ENCODE measurements at places on chromosomes 7 and 10.
A peak's percentile ranks its signal among the peaks of the same experiment; 100 is the strongest.

DNA sequence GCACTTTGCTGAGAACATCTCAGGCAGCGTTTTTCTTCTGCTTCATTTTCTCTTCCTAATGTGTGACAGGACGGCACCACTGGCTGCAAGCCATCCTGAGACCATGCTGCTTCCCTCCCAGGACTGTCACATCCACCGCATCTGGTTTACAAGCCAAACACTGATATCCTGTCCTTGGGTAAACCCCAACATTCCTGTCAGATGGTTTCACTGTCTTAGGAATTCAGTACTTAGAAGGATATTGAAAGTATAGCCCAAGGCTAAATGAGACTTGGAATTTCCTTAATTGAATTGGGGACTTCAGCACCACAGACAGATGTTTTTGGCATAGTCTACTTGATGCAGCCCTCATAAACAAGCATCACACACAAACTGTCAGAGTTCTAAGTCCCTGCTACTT, 74.2 kb upstream of the PLXNA4 start:
- DNase-seq, result no peak

DNA sequence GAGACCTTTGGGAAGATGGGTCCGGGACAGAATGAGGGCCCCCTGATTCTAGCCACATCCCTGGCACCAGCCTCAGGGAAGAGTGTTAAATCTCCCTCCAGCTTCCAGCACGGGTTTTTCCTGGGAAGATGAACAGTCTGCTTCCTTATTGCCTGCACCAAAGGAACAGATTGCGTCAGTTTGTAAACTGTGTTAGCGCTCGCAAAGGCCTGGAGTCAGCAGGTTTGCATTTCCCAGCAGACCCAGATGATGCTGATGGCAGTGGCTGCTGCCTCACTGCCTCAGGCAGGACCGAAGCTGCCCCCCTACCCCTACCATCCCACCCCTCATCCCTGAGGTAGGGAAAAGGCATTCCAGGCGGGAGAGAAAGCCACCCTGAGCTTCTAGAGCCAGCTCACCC, 34.6 kb upstream of the LRRC4 start:
- no peak for DNase-seq

- no peak for DNase-seq
Observed at GRCh38 chr7:40097728-40098127, 36.7 kb downstream of the MPLKIP start.

DNA sequence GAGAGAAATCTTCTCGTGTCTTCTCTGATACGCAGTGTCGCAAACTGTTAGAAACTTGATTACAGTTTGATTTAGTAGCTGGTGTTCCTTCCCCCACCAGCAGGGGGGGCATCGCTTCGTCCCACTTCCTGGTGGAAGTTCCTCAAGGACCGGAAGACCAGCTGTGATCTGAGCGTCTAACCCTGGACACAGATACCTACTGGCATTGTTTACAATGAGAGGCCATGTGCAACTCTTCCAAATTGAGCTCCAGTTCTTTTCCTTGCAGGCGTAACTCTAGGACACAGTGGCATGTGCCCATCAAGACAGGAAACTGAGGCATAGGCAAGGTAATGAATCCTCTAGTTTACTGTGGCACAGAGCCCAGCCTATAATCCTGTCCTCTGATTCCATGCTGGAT, 219.0 kb downstream of the CCDC3 start:
- peak; percentile 55 for DNase-seq

GRCh38 chr7:1452205-1452604, 7.1 kb downstream of the MICALL2 start:
- no peak for DNase-seq

- no peak for DNase-seq
Observed at GRCh38 chr10:107686095-107686494, 521.6 kb upstream of the SORCS1 start.

DNA sequence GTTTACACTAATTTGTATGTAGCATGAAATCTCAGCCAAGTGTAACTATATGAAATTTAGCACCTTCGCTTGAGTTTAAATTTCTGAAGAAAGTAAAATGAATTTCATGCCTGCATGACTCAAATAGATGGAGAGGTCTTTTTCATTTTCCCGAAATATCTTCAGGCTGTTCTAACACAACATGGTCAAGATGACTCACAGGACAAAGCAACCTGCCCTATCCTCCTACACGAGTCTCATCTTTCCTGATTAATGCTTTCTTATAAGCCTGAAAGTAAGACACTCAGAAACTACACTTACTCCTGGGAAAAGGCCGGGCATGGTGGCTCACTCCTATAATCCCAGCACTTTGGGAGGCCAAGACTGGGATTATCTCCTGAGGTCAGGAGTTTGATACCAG, 41.2 kb downstream of the CH25H start:
- no peak for DNase-seq

- DNase-seq, result no peak
Observed at GRCh38 chr7:131897790-131898165, 341.4 kb upstream of the PODXL start.

- DNase-seq, result no peak
Observed at GRCh38 chr7:10239695-10240345, 733.9 kb upstream of the PHF14 start.

DNA sequence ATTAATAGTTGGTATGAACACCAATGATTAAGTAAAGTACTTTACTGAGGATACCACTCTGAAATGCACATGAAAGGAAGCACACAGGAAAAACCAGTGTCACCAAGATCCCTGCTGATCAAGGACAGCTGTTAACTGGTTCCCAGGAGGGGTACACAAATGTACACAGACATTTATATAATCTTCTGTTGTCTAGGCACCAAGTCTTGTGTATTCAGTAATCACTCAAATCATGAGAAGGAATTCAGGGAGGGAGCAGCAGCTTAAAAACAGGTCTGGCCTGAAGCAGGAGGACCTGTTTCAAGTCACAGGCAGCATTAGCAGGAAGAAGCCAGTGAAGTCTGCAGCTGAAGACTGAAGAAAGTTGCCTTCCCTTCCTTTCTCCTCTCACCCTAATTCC, 18.7 kb downstream of the MPP7 start:
- no peak for DNase-seq

GRCh38 chr7:93964813-93965212, 39.3 kb downstream of the BET1 start:
- no peak for DNase-seq

Measured in hematopoietic multipotent progenitor cell treated with erythropoietin and hydrocortisone succinate and interleukin-3 and kit ligand, for 15 days (in vitro differentiated cells).